Stimulated activated CD4-positive, alpha-beta T cell treated with anti-CD3 and anti-CD28 coated beads, TNF-alpha, amount 100 ng/mL, for 24 hours (primary cell): ENCODE measurements at places on chromosomes 3 and 15.
A peak's percentile ranks its signal among the peaks of the same experiment; 100 is the strongest.

GRCh38 chr15:49428409-49429095 is 5.5 kb downstream of the FGF7 start:
- no peak for DNase-seq

- no peak for DNase-seq
Measured at GRCh38 chr3:4417449-4417848, 49.6 kb downstream of the SUMF1 start.

- DNase-seq, result no peak
Measured at GRCh38 chr3:151690645-151691044, 43.1 kb upstream of the AADACL2 start.

DNA sequence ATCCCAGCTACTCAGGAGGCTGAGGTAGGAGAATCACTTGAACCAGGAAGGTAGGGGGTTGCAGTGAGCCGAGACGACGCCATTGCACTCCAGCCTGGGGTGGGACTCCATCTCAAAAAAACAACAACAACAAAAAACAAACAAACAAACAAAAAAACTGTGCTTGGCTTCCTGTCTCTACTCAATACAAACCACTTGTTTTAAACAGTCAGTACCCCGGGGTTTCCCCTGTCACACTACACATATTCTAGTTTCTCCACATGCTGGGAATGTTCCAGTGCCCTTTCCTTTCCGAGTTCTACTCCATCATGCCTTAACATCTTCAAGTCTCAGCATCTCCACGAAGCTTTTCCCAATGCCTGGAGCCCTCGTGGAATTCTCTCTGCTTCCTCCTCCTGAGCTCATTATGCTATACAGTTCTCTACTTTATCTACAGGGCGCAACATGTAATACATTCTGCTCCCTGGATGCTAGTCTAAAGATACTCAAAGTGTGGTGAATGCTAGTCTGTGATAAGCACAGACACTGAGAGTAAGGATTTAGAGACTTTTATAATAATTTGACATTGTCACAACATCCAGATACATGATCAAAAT is 7.8 kb downstream of the EMC3 start:
- DNase-seq, result no peak

DNA sequence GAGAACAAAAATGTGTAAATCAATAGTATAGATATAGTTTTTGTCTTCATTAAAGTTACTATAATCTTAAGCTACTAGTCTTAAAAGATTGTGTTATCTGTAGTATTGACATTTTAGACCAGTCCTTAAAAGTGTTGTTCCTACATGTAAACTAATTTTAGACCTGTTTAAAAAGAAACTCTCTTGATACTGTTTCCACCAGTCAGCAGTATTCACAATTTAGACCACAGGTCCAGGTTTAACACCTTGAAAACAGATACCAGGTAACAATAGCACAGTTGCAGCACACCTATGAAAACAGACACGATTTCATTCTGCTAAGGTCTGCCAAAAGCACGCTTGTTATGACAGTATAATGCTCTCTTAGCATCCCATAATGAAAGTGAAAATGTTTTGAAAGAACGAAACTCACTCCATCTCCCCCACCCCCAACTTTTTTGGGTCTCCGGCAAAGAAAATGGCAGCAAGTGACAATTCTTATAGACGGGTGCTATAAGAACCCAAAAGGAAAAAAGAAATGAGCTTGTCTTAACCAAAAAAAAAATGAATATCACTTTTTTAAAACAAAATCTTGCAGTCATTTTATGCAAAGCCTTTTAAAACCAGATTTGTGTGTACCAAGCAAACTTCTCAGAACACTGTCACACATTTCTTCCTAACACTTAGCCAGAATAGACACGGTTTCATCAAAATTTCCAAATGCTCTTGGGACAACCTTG is 1.6 kb downstream of the EIF4E3 start:
- peak; percentile 33 for DNase-seq

DNA sequence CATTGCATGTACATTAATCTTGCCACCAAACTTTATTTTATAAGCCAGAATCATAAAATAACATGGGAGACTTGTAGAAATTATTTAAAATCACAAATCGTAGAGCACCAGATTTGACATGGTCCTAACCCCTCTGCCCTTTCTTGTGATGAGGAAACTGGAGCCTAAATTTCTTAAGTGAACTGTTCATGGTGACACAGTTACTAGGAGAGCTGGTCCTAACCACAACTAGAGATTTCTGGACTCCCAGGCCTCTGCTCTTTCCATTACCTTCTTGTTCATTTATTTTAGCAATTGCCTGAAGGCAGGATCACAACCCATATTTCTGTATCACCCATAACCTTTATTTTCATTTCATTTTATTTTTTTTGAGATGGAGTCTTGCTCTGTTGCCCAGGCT is 352.5 kb downstream of the LPP start:
- no peak for DNase-seq

DNA sequence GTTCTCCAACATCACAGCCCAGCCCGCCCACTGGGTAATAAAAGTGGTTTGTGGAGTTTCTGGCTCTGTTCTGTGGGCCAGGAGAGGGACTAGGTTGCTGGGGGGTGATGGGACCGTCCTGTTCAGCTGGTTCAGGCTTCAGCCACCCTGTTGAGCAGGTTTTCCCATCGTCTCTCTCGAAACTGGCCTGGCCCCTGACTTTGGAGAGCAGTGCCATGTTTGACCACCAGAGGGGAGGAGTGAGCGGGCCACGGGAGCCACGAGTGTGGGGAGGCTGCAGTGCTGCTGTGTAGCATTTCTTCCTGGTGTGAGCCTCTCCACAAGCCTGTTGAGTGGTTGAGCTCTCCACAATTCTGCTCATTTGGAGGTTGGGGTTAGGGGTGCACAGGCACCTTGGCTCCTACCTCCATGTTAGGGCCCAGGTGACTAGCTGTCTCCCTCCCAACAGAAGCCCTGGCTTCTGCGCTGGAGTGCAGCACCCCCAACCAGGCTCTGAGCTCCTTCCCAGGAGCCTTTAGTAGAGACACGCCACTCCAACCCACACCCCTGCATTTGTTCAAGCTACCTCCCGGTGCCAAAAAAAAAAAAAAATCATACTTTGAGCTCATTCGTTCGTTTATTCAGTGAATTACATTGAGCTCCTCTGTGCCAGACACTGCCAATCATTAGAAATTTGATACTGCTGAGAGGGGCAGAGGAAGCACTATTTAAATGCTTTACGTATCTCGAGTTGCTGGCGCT is 13.9 kb downstream of the SPINT1 start:
- peak; percentile 76 for DNase-seq

GRCh38 chr3:152470095-152470494 is 201.4 kb downstream of the MBNL1 start:
- DNase-seq, result no peak

DNA sequence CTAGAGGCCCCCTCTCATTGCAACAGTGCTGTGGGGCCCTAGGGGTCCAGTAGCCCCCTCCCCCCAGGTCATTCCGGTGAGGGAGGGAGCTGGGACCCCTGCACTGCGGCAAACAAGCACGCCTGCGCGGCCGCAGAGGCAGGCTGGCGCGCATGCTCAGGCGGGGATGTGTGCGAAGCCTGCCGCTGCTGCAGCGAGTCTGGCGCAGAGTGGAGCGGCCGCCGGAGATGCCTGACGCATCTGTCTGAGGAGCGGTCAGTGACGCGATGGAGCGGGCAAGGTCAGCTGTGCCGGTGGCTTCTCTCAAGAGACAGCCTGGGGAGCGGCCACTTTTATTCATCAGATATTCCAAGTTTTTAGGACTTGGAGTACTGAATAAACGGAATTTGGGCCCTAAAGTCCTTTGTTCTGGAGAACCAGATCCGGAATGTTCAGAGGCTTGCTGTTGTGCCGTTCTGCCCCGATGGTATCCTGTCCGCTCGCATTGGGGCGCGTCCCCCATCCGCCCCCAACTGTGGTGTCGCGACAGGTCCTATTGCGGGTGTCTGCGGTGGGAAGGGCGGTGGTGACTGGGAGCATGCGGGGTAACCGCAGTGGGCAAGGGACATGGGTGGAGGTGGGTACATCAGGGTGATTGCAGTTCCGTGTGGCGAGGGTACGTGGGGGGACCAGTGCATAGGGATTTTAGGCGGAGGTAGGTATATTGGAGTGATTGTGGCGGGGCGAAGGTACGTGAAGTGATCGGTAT is at the start of the genes SNRPN and SNURF:
Gene SNRPN (plus strand): TSS at position 205 of the 748 bp plus-strand sequence. CDS start 19,467 bp downstream, outside the sequence.
Gene SNURF (plus strand): TSS at position 205 of the 748 bp plus-strand sequence. CDS start 62 bp downstream, at position 267.
- DNase-seq, result peak; percentile 64

- DNase-seq, result no peak
Measured at GRCh38 chr3:42605546-42606173, 5.2 kb downstream of the NKTR start.

GRCh38 chr3:129004639-129005295 is 3.7 kb downstream of the EFCC1 start:
- no peak for DNase-seq

GRCh38 chr3:156617145-156617544 is 57.2 kb upstream of the TIPARP start:
- DNase-seq, result no peak
